ENCODE measurements at places on chromosomes 6 and 20. TPM values are rescaled to one million over a fixed set of nuclear protein-coding genes. Genes with fewer than 3 reads are reported as not detected.

Gene PDE7B
- 2.5 TPM for total RNA-seq

Gene VSTM2L
- 164 TPM for total RNA-seq

Gene SLC22A2
- total RNA-seq: 0.74 TPM

Gene ZDHHC14
- 7.1 TPM for total RNA-seq

Measured in temporal lobe (tissue), 4 donors.